ENCODE measurements at places on chromosomes 2 and 18. TPM values are rescaled to one million over a fixed set of nuclear protein-coding genes. Genes with fewer than 3 reads are reported as not detected.

DNA sequence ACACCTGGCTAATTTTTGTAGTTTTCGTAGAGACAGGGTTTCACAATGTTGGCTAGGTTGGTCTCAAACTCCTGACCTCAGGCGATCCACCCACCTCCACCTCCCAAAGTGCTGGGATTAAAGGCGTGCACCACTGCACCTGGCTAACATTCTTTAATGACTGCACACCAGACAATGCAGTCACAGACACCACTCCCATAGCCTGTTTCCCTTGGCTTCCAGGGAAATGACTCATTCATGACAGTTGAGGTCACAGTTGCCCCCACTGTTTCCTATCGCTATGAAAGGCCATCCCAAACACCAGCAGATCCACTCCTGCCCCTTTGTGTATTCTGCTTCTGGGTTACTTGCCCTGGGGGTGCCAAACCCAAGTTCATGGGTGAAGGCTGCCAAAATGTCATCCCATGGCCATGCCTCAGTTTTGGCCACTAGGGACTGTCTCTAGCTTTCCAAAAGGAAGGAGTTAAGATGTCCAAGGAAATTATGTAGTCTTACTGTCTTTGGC lies 8.7 kb downstream of the CHMP1B start:
- no peaks in the 10 kb centered on the region for H3K36me3 ChIP-seq
- no peaks in the 10 kb centered on the region for H3K27me3 ChIP-seq
- H3K27ac ChIP-seq: peak overlapping the region; percentile 70
- no peak overlapping the region for H3K4me3 ChIP-seq

GRCh38 chr2:99504844-99505584 lies 15.2 kb upstream of the REV1 start:
- no peak for DNase-seq
- peaks cover 4% of the 10 kb centered on the region for H3K27me3 ChIP-seq
- no peaks in the 10 kb centered on the region for H3K4me1 ChIP-seq
- H3K36me3 ChIP-seq: no peaks in the 10 kb centered on the region
- no peak overlapping the region for H3K27ac ChIP-seq
- H3K4me3 ChIP-seq: no peak overlapping the region

GRCh38 chr2:135954020-135954601 lies 31.3 kb downstream of the DARS1 start:
- no peak overlapping the region for H3K27ac ChIP-seq
- H3K4me1 ChIP-seq: peaks cover 15% of the 10 kb centered on the region
- peaks cover 4% of the 10 kb centered on the region for H3K36me3 ChIP-seq
- DNase-seq: no peak
- no peaks in the 10 kb centered on the region for H3K27me3 ChIP-seq

- H3K4me1 ChIP-seq: no peaks in the 10 kb centered on the region
- no peaks in the 10 kb centered on the region for H3K27me3 ChIP-seq
- no peak overlapping the region for H3K4me3 ChIP-seq
- peaks cover 25% of the 10 kb centered on the region for H3K36me3 ChIP-seq
- no peak overlapping the region for H3K27ac ChIP-seq
Measured at GRCh38 chr2:203347375-203347774, 19.2 kb downstream of the ABI2 start.

DNA sequence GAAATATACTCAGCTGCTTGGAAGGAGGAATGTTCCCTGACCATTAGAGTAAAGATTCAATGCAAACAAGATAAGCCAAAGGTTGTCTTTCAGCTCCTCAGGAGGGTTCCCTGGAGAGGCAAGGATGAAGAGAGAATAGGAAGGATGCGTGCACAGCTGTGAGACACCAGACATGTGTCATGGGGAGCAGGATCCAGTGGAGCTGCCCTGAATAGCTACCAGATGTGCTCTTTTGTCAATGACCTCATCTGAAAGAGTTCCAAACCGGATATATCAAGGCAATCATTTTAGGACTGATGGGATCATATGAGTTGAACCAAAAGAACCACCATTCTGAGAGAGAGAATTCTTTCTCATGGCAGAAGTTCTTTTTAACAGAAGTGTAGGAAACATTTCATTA lies 490.6 kb downstream of the IRS1 start:
- no peak overlapping the region for H3K4me3 ChIP-seq
- no peaks in the 10 kb centered on the region for H3K27me3 ChIP-seq
- DNase-seq: no peak
- H3K36me3 ChIP-seq: no peaks in the 10 kb centered on the region
- no peaks in the 10 kb centered on the region for H3K4me1 ChIP-seq

- no peaks in the 10 kb centered on the region for H3K27me3 ChIP-seq
- peaks cover 15% of the 10 kb centered on the region for H3K4me1 ChIP-seq
- peak overlapping the region; percentile 83 for H3K4me3 ChIP-seq
- DNase-seq: no peak
Measured at GRCh38 chr2:9424447-9425164, 1.2 kb downstream of the CPSF3 start.

- no peaks in the 10 kb centered on the region for H3K4me1 ChIP-seq
- no peak overlapping the region for H3K4me3 ChIP-seq
- H3K36me3 ChIP-seq: no peaks in the 10 kb centered on the region
- H3K27me3 ChIP-seq: no peaks in the 10 kb centered on the region
Measured at GRCh38 chr2:115976916-115977315, 1534.5 kb downstream of the DPP10 start.

DNA sequence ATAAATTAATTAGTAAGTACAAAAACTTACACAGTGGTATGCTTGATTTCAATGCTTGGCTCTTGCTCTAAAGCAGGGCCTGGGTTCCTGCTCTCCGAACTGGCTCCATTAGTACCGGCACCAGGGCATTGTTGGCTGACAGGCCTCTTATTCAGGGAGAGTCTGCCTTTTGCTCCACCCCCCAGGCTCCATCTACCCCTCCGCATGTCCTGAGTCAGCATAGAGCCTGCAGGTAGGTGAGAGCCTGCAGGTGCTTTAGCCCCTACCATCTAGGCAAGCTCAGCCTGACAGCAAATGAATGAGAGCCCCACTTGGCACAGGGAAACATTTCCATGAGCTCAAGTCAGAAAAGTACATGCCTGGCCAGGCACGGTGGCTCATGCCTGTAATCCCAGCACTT lies 35.1 kb upstream of the EFHD1 start:
- no peaks in the 10 kb centered on the region for H3K27me3 ChIP-seq
- DNase-seq: no peak
- no peak overlapping the region for H3K4me3 ChIP-seq
- no peaks in the 10 kb centered on the region for H3K36me3 ChIP-seq

- H3K4me3 ChIP-seq: no peak overlapping the region
- no peak for DNase-seq
- H3K27ac ChIP-seq: no peak overlapping the region
- no peaks in the 10 kb centered on the region for H3K36me3 ChIP-seq
- H3K4me1 ChIP-seq: peaks cover 7% of the 10 kb centered on the region
Measured at GRCh38 chr2:45826460-45826859, 175.0 kb downstream of the PRKCE start.

GRCh38 chr2:107681936-107682335 lies 144.8 kb upstream of the RGPD4 start:
- H3K36me3 ChIP-seq: no peaks in the 10 kb centered on the region
- H3K4me1 ChIP-seq: no peaks in the 10 kb centered on the region
- H3K27ac ChIP-seq: no peak overlapping the region
- no peak overlapping the region for H3K4me3 ChIP-seq

The R3HDM1 gene
- total RNA-seq: 8.8 TPM

The ST8SIA3 gene
- not detected for total RNA-seq

The PROC gene
- total RNA-seq: not detected

DNA sequence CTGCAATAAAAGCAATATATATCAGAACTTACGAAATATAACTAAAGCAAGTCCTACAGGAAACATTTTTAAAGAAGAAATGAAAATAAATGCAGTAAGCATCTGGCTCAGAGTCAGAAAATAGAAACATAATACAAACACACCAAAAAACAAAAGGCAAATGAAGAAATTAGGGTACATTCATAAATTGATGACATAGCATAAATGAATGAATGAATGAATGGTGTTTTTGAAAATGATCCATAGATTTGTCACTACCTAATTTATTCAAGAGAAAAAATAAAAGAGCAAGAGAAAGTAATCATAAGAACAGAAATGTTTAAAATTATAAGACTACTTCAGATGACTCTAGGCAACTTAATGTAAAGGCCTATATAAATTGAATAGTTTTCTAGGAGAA lies 226.1 kb upstream of the CDH20 start:
- DNase-seq: no peak
- no peak overlapping the region for H3K27ac ChIP-seq
- H3K4me3 ChIP-seq: no peak overlapping the region
- no peaks in the 10 kb centered on the region for H3K27me3 ChIP-seq

GRCh38 chr2:225895126-225895525 lies 495.6 kb downstream of the NYAP2 start:
- H3K4me3 ChIP-seq: no peak overlapping the region
- peaks cover 12% of the 10 kb centered on the region for H3K4me1 ChIP-seq
- H3K27ac ChIP-seq: peak overlapping the region; percentile 72
- H3K27me3 ChIP-seq: no peaks in the 10 kb centered on the region

The SULT1C2 gene
- not detected for total RNA-seq

GRCh38 chr2:180819106-180819505 lies 161.3 kb upstream of the UBE2E3 start:
- no peak overlapping the region for H3K27ac ChIP-seq
- no peak overlapping the region for H3K4me3 ChIP-seq
- H3K27me3 ChIP-seq: no peaks in the 10 kb centered on the region
- DNase-seq: no peak
- H3K36me3 ChIP-seq: no peaks in the 10 kb centered on the region
- peaks cover 6% of the 10 kb centered on the region for H3K4me1 ChIP-seq

DNA sequence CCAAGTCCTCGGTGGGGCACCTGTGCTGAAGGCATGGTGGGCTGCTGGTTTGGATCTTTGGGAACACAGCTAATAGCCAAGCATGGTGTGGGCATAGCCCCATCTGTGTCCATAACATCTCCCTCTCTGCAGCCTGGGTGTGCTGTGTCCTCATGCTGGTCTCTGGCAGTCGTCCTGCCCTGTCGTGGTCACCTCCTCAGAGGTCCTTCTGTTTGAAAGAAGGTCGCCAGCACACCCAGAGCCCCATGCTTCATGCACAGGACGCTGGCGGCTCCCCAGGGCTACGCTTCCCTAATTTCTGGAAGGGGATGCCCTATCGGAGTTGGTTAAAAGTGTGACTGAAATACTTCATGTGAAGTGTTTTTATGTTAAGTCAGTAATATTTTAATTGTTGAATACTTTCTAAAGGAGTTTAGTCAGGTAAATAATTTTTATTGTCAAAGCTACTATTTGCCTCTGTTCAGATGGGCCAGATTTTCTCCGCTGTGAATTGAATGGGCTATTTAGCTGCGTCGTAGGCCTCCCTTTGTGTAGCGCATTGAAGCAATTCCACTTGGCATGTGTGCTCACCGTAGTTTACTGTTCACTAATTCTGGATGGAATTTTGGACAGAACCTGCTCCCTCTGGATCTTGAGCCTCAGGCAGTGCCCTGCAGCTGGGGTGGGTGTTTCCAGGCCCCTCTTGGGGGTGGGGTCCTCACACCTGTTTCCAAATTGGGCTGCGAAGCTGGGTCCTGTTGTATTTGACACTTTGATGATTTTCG lies 81.9 kb downstream of the WDSUB1 start:
- no peak overlapping the region for H3K4me3 ChIP-seq
- DNase-seq: no peak
- H3K27ac ChIP-seq: no peak overlapping the region
- H3K27me3 ChIP-seq: no peaks in the 10 kb centered on the region

- no peak overlapping the region for H3K27ac ChIP-seq
- no peaks in the 10 kb centered on the region for H3K4me1 ChIP-seq
- DNase-seq: no peak
Measured at GRCh38 chr2:163723881-163724280, 11.9 kb downstream of the FIGN start.

GRCh38 chr18:47968006-47968676 lies 37.7 kb upstream of the SMAD2 start:
- H3K4me1 ChIP-seq: peaks cover 38% of the 10 kb centered on the region
- H3K36me3 ChIP-seq: no peaks in the 10 kb centered on the region
- H3K27ac ChIP-seq: peak overlapping the region; percentile 96

DNA sequence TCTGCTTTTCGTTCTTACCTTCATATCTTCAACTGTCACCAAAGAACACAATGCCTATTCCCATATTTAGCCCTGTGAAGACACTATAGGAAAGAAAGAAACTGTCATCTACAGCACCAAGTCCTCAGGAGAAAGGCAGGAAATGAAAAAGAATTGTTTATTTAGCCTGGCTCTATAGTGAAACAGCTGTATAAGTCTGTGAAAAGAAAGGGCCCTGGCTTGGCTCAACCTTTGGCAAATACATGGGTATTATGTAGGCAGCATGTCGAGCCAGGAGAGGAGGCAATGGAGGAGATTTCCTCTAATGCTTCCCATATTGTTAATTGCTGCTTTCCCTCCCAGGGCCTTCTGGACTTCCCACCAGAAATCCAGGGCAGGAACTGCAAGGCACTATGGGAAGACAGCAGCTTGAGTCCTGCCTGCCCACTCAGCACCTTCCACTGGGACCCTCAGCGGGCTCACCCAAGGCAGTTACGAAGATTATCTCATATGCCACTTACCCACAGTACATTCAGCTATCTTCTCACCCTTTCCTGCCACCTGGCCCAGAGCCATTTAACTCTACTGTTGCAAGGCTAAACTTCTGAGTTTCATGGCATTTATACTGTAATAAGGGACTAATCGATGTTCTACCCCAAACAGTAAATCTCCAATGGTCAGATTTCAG lies 30.1 kb downstream of the SLC8A1 start:
- no peaks in the 10 kb centered on the region for H3K27me3 ChIP-seq
- peaks cover 6% of the 10 kb centered on the region for H3K4me1 ChIP-seq
- H3K4me3 ChIP-seq: no peak overlapping the region
- H3K36me3 ChIP-seq: no peaks in the 10 kb centered on the region
- no peak overlapping the region for H3K27ac ChIP-seq
- no peak for DNase-seq

GRCh38 chr2:1548910-1549673 lies 135.8 kb downstream of the TPO start:
- peaks cover 30% of the 10 kb centered on the region for H3K4me1 ChIP-seq
- no peak for DNase-seq
- H3K27ac ChIP-seq: no peak overlapping the region
- H3K4me3 ChIP-seq: no peak overlapping the region
- H3K27me3 ChIP-seq: no peaks in the 10 kb centered on the region
- no peaks in the 10 kb centered on the region for H3K36me3 ChIP-seq

DNA sequence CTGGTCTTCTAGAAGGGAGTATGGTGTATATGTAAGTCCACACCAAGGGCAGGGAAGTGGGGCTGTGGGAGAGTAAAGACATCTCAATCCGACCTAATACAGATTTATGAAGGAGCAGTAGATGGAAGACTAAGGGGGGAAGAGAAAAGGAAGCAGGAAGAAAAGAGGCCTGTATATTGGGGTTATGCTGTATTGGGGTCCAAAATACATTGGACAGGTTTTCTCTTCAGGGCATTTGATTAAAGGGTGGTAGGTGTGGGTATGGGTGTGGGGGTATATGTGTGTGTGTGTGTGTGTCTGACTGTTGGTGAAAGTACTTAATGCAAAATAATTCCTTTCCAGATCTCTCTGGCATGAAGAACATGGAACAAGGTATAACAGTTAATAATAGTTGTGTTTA lies 33.6 kb upstream of the SCYGR2 start:
- no peak for DNase-seq
- no peaks in the 10 kb centered on the region for H3K36me3 ChIP-seq
- H3K27ac ChIP-seq: no peak overlapping the region

- peak; percentile 61 for DNase-seq
- H3K4me1 ChIP-seq: peaks cover 25% of the 10 kb centered on the region
- no peak overlapping the region for H3K4me3 ChIP-seq
- H3K27me3 ChIP-seq: no peaks in the 10 kb centered on the region
- no peaks in the 10 kb centered on the region for H3K36me3 ChIP-seq
Measured at GRCh38 chr2:47534179-47534919, 131.4 kb downstream of the MSH2 start.

GRCh38 chr18:34729264-34729663 lies 19.2 kb downstream of the DTNA start:
- H3K27me3 ChIP-seq: no peaks in the 10 kb centered on the region
- H3K4me3 ChIP-seq: no peak overlapping the region
- H3K36me3 ChIP-seq: no peaks in the 10 kb centered on the region
- no peak overlapping the region for H3K27ac ChIP-seq
- DNase-seq: peak; percentile 29

GRCh38 chr18:63962137-63962536 lies 7.7 kb upstream of the SERPINB8 start:
- H3K36me3 ChIP-seq: no peaks in the 10 kb centered on the region
- H3K4me3 ChIP-seq: no peak overlapping the region
- no peak for DNase-seq
- no peak overlapping the region for H3K27ac ChIP-seq
